ENCODE measurements at places on chromosomes 13 and 19. TPM values are rescaled to one million over a fixed set of nuclear protein-coding genes. Genes with fewer than 3 reads are reported as not detected.

Gene PRTN3
- 0.29 TPM for total RNA-seq

DNA sequence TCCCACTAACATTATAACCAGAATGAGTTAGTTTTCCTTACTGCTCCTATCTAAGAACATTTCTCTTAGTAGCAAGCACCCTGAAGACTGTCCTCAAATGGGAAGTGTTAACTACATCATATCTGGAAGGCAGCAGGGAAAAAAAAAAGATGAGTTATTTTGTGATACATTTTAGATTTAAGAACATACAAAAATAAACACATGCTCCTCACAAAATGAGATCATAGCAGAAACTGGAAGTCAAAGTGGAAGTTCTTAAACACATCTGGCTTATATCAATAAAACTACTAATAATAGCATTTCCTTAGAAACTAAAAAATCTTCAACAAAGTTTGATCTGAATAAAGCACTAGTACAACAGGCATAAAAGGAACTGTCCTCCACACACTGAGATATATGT, 70.4 kb downstream of the SLITRK6 start:
- no peak for DNase-seq

Gene ITGBL1
- total RNA-seq: 37.1 TPM

Gene ZNF578
- total RNA-seq: not detected

- DNase-seq: no peak
These were observed 25.6 kb downstream of the LRCH1 start for GRCh38 chr13:46578590-46578975.

DNA sequence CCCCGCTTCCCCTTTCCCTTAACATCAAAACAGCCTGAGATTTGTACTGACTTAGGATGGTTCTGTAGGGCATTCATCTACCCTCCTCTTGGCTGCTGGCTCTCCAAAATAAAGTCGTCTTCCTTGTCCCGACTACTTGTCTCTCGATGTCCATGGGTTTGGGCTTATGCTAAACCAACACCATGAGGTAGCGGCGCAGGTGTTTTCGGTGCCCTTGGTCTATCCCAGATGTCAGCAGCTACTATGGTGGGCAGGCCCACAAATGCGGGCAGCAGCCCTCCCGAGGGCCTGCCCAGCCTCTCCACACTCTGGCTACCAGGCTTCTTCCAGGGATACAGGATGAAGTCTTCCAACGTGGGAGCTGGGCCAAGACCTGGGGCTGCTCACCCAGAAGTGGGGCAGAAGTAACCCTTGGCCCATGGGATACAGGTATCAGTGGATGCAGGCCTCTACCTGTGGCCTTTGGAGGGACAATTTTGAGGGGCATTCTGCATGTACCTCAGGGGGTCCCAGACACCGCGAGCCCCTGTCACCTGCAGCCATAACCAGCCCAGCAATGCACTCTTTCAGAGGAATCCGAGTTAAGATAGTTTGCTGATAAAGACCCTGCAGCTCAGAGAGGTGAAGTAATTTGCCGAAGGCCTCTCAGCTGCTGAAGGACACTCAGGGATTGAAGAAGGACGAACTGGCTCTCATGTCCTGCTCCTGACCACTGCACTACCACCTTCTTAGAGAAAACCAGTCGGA, 47.8 kb upstream of the VSTM2B start:
- no peak for DNase-seq

DNA sequence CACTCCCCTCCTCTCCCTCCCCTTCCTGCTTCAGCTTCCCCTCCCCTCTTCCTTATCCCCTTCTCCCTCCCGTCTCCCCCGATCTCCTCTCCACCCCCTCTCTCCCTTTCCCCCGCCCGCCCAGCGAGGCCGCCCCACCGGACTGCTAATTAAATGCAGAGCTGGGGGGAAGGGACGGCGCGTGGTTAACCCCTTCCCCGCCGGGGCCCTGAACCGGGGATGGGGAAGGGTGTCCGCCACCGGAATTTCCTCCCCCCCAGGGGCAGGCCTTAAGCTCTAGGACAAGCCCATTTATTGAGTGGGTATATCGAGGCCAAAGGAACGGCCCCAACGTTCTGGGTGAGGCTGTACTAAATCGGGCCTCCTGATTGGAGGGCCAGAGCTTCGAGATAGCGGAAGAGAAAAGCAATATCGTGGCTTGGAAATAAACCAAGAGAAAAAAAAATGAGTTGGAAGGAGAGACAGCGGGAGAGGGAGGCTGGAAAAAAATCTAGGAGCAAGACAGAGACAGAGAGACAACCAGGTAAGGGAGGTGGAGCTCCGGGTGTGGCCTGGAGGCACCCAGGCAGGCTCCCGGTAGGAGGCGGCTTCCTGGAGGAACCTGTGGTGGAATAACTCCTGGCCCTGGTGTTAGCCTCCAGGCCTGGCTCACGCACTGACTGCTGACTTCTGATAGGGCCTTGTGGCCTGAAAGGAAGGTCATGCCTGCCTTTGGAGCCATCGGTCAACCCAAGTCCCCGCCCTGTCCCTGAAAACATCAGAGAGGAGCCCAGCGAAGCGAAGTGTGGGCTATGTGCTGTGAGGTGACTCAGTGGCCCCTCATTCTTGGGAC, 11.6 kb upstream of the JUND start:
- peak; percentile 8 for DNase-seq

DNA sequence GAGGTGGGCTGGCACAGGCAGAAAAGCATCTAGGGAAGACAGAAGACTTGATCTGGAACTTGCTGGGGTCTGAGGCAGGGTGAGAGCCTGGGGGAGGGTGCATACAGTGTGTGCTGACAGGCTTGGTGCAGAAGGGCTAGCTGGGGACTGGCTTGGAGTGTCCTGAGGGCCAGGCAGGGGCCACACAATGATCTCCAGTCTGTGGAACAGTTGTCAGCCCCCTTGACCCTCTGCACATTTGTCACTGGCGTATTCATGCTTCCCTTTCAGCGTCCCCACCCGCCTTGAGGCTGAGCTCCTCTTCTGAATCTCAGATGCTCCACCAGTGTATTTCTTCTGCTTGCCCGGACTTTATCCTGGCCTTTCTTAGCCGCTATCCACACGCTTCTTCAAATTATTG, 2.8 kb upstream of the MICU2 start:
- no peak for DNase-seq

DNA sequence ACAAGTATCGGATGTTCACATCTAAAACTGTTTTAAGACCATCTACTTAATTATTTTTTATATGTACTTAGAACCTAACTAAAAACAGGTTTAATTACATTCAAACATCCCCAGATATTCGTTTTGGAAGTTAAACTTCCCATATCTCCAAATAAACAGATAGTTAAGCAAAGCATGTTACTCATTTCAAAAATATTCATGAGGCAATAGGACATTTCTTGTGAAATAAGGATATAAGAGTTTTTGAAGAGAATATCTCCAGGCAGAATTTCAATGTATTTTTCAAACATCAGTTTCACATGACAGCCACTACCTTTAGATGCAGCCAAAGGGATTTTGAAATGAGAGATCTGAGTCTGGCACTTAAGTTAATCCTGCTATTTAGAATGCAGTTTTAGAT, 697.5 kb downstream of the SLITRK1 start:
- DNase-seq: no peak

GRCh38 chr13:42880056-42880605, 98.7 kb downstream of the FAM216B start:
- DNase-seq: no peak

- no peak for DNase-seq
These were observed 774 bp downstream of the CACNG6 start for GRCh38 chr19:53992211-53992610.

GRCh38 chr19:17686023-17686521, 2.1 kb downstream of the UNC13A start:
- DNase-seq: no peak

DNA sequence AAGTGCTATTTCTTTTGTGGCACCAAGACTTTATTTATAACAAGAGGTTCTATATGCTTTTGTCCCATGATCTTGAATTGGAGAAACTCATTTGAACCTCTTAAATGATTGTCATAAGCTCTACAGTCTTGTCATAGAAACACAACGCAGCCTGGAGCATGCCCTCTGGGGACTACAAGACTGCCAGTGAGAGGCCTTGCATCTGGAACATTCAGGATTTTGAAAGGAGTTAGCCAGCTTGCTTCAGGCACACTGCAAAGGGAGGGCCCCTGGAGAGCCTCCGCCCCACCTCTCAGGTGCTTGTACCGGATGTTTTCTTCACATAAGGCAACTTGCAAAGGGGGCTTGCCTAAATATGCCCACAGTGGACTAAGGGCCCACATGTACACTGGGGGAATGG, 130.5 kb downstream of the LIG4 start:
- DNase-seq: no peak

GRCh38 chr19:10219678-10220077, 11.5 kb downstream of the S1PR2 start:
- peak; percentile 74 for DNase-seq

- DNase-seq: no peak
These were observed 1.4 kb upstream of the LRG1 start for GRCh38 chr19:4541114-4541805.

Gene KIR3DL3
- not detected for total RNA-seq

GRCh38 chr19:8304841-8305621, 3.1 kb downstream of the CD320 start:
- no peak for DNase-seq

- DNase-seq: no peak
These were observed 3.8 kb downstream of the CDX2 start for GRCh38 chr13:27965343-27965739.

DNA sequence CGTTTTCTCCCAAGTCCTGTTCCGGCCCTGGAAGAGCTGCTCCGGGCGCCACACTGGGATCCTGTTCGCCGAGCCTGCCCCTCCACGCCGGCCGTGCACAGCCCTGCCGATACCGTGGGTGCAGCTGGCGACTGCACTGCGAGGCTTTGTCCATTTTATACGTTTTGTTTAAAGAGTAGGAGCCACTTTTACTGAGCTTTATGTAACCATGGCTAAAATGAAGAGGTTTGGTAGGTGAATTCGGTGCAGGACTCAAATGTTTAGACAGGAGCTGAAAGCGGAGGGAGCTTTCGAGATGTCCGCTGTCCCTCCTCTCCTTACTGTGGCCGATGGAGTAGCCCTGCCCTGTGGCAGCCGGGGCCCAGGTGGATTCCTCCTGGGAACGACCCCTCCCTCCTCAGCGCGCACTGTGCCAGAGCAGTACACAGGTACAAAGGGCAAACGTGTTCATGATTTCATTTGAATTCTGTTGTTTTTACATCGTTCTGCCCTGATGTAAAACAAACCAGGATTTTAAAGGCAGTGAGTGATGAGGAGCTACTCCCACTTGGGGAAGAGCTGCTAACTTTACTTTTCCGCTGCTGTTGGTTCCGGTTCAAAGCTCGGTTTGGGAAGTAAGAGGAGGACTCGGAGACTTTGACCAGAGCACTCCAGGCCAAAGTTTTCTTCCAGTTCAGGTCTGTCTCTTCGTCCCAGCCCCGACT, 1.7 kb downstream of the COL4A2 start:
- peak; percentile 31 for DNase-seq

Gene FFAR1
- not detected for total RNA-seq

DNA sequence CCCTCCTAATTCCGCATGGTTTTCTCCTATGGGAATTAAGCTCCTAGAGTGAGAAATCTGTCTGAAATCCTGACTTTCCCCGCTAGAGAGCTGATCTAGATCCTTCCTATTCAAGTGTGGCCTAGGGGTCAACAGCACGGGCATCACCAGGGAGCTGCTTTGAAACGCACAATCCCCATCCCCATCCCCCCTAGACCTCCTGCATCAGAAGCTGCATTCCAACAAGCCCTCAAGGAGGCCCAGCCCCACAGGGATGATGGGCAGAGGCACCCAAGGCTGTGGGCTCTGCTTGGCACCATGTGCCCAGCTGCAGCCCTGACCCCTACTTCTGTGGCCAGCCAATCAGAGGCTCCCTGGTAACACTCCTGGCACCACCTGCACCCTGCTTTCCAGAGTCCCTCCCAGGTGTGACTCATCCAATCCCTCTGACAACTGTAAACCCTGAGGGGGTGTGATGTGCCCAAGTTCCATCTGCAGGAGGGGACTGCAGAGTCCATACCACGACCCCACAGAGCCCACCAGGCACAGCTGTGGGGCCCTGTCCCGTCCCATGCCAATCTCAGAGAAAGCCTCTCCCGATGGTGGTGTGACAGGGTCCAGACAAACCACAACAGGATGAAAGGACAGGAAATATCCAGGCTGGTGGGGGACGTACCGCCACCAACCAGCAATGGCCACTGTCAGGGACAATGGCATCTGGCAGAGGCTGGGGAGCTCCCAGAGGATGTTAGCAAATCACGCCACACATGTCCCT, 19.8 kb upstream of the SLC35E1 start:
- peak; percentile 38 for DNase-seq

GRCh38 chr19:16343156-16343555, 18.5 kb downstream of the KLF2 start:
- no peak for DNase-seq

Gene RGS9BP
- 1.6 TPM for total RNA-seq
